ENCODE measurements at places on chromosomes 13 and 19. TPM values are rescaled to one million over a fixed set of nuclear protein-coding genes. Genes with fewer than 3 reads are reported as not detected.
A peak's percentile ranks its signal among the peaks of the same experiment; 100 is the strongest.

DNA sequence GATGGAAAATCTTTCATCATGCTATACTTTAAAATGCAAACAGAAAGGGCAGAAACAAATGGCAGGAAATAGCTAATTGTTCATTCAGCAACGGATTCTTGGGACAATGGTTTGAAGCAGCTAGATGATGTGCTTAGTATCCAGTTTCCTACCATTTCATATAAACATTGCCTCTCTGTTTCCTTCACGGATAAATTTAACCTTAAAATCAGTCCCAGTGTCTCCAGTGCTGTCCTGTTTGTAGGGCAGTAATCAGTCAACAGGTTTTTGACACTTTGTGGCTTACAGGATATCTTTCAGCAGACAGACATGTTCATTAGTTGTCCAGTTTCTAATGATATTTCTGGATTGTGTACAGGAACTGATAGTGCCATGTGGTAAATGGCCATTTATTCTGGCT is 24.7 kb upstream of the RB1 start:
- no peak for DNase-seq

CD33 gene
- polyA plus RNA-seq = 1.6 TPM

C13orf46 gene
- polyA plus RNA-seq = 0.18 TPM

DNA sequence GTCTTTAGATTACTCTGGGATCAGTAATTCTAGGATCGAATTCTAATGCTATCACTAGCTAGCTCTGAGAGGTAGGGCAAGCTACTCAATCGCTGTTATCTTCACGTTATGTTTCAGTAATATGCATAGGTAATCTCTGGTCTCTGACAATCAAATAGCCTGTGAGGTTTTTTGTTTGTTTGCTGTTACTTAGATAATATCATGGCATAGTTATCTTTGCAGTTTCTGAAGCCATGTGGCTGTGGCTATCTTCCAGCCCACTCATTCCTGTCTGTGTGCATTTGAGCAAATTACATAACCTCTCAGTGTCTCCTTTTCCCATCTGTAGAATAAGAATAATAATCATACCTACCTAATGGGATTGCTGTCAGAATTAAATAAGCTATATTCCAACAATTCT is 330.2 kb downstream of the PCDH9 start:
- no peak for DNase-seq

NLRP4 gene
- not detected for polyA plus RNA-seq

DNA sequence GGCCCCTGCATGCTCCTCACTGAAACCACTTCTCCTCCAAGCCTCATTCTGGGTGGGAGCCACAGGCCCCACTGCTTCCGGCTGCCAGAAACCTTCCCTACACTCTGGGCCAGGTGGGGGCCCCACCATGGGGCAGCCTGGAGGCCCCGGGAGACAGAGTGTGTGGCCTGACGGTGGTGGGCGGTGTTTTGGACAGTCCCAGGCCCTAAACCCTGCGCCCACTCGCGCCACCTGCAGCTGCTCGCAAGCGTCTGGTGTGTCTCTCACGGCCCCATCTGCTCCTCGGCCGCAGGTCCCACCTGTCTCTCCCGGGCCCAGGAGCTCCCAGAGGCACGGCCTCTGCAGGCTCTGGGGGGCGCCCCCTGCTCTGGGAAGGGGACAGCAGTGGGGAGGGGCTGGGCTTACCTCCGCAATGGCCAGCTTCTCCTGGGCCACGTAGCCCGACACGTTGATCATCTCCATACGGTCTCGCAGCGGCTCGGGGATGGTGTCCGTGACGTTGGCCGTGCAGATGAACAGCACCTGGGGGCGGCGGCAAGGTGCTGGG is 5.6 kb downstream of the RPL36 start:
- DNase-seq = no peak

- DNase-seq = no peak
Measured at GRCh38 chr13:26941345-26942174, 181.0 kb upstream of the GPR12 start.

DNA sequence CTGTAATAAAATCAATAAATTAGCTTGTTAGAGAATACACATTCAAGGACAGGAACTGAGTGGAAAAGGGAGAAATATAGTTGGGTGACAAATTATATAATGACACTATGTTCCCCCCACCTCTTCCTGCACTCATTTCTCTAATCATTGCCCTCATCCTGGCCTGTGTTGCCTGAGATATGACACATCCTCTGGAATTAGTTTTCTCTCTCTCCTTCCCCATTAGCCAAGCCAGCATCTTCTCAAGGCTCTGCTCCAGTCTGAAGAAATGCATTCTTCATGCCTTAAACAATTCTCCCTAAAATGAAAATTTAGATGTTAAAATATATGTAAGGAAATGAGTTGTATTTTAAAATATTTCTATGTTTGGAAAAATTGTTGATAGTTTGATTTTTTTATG is 280.3 kb downstream of the POU4F1 start:
- no peak for DNase-seq

DNA sequence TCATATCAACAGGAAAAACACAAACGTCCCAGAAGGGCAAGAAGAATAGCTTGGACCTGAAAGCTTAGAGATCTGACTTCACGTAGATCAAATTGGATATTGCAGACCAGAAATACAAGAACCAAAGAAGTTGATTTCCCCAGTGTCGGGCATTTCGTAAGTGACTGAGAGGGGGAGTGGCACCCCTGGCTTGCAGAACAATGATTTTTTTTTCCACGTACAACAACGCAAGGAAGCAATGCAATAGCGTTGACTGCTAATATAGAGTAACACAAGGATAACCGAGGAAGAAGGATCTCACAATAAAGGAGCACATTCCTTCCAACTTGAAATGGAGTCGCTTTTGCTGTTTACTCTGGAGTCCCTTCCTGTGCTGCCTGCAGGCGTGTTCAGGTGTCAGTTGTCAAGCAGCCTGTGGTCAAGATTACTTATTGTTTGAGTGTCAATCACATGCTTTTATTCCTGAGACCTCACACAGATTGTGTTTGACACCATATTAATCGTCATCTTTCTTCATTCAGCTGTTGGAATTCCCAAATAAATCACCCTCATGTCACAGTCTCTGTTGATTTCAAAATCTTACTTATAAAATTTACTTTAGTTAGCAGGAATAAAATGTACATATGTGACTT is 139.4 kb downstream of the FREM2 start:
- DNase-seq = no peak

MBD3L2 gene
- not detected for polyA plus RNA-seq

GRCh38 chr13:112904436-112904960 is 64.5 kb upstream of the MCF2L start:
- no peak for DNase-seq

GRIK5 gene
- polyA plus RNA-seq = 20.0 TPM

GRCh38 chr19:46384396-46384795 is 29.0 kb downstream of the CCDC8 start:
- no peak for DNase-seq

DNA sequence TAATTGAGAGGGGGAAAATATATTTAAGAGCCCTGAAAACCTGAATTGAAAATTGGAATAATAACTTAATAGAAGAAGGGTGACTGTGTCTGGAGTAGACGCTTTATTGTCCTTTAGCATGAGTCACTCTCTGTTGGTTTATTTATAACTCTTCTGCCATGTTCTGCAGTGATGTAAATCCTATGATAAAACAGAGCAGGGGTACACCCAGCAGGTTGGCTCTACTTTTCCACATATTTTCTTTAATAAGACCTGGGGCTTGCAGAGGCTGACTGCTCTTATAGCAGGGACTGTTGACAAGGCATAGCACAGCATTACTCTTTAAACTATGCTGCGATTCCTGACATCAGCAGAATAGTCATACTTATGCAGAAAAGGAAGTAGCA is 389.9 kb upstream of the PCDH9 start:
- no peak for DNase-seq

ACP7 gene
- polyA plus RNA-seq = 0.76 TPM

ZNF536 gene
- 3.3 TPM for polyA plus RNA-seq

PRSS57 gene
- polyA plus RNA-seq = 0.19 TPM

- no peak for DNase-seq
Measured at GRCh38 chr13:112990783-112991182, 21.8 kb downstream of the MCF2L start.

GRCh38 chr13:49300739-49301589 is 53.2 kb downstream of the CDADC1 start:
- no peak for DNase-seq

CLEC4M gene
- 4.2 TPM for polyA plus RNA-seq

GRCh38 chr13:19184176-19184575 is 2.6 kb upstream of the TUBA3C start:
- DNase-seq = no peak

- DNase-seq = no peak
Measured at GRCh38 chr19:51927859-51928258, 587 bp downstream of the ZNF613 start.

GRCh38 chr13:57629821-57630235 is 1.7 kb upstream of the PCDH17 start:
- DNase-seq = peak; percentile 81

TUBB4A gene
- polyA plus RNA-seq = 39.8 TPM

DNA sequence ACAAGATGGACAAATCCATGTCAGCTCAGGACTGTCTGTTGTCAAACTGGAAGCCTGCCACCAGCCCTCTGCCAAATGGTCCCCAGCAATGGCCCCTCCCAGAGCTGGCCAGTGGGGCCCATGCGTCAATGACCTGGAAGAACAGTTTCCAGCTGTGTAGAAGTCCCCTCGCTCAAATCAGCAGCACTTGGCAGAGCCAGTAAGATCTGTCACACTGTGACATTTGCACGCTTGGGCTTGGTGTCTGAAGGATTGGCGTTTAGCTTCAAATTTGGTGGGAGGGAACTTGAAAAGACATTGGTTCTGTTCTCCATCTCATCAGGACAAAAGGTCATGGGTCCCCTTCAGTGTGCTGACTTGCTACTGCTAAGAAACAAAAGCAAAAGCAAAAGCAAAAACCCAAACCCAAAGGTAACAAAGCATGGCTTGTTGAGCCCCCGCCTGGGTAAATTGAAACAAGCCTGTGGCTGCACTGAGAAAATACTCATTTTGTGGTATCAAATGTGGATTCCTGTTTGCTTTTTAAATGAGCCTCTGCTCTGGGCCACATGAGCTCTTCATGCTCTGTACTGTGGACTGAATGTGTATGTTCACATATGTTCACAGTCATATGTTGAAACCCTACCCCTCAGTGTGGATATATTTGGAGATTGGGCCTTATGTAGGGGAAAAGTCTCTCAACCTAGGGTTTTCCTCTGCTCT is 253.6 kb upstream of the MAB21L1 start:
- DNase-seq = no peak

DNA sequence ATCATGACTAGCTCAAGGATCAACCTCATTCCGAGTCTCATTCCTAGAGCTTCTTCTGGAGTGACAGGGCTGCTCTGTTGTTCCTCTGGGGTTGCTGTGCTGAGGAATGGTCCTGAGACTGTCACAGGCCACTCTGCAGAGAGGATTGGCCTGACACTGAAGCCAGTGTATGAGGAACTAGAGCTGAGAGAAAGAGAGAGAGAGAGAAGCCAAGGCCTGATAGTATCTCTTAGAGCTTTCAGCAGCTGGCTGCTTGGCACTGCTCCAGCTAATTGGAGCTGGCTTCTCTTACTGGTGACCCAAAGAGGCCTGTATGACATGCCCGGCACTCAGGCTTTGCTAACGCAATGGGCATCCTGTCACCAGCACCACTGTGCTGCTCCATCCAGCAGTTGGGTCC is 73.4 kb upstream of the FLT1 start:
- DNase-seq = peak; percentile 47

DNA sequence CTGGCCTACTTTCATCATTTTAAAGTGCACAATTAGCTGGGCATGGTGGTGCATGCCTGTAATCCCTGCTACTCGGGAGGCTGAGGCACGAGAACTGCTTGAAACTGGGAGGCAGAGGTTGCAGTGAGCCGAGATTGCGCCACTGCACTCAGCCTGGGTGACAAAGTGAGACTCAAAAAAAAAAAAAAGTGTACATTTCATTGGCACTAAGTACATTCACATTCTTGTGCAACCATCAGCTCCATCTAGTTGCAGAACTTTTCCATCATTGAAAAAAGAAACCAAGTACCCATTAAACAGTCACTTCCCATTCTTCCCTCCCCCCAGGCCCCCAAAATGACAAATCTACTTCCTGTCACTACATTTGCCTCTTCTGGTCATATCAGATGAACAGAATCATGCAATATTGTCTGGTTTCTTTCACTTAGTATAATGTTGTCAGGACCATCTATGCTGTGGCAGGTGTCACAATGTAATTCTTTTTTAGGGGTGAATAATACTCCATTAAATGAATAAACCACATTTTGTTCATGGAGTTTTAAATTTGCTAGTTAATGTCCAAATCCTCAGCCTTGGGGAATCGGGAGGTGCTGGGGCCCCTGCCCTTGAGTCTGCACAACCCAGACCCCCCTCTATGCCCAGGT is 7.4 kb upstream of the SIGLEC11 start:
- no peak for DNase-seq

GRCh38 chr13:32026623-32027022 is 5.0 kb upstream of the FRY start:
- DNase-seq = no peak

DNA sequence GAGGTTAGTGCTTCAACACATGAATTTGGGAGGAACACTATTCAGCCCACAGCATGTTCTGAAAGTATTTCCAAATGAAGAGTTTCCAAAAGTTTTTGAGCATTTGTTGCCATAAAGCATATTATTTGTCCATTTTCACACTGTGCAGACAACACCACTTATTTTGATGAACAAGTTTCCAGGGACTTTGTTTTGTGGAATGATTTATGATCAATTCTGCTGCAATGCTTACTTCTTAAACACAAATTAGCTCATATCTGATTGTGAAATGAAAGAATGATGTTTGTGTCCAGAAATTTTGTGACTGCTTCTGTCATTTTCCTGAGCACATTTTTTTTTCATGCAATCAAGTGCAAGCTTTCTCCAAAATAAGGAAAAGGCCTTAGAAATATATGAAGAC is 205.3 kb downstream of the RAP2A start:
- no peak for DNase-seq

DNA sequence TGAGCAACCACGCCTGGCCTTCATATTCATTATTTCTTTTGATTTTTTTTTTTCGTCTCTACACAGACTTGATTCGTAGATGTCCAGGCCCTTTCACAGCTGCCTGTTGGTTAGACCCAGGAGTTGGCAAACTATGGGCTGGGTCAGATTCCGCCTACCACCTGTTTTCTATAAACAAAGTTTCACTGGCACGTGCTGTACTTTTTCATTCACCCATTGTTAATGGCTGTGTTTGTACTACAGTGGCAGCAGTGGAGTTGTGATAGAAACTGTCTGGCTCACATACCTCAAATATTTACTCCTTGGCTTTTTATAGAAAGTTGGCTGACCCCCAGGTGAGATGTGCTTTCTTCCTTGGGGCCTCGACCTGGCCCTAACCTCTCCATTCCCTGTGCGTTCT is 72.9 kb upstream of the TEX29 start:
- no peak for DNase-seq

DNA sequence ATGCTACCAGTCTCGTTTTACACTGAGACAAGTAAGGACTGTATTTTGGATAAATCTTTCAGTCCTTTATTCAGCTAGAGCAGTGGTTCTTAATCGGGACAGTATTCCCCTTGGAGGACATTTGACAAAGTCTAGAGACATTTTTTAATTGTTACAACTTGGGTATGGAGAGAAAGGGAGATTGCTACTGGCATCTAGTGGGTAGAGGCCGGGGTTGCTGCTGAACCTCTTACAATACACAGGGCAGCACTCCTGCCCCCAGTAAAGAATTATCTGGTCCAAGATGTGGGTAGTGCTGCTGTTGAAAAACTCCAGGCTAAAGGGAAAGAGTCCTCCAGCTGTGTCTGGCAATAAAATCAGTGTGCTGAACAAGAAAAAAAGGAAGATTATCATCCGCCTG is 334.8 kb downstream of the SLC7A1 start:
- no peak for DNase-seq

IRGC gene
- not detected for polyA plus RNA-seq

EXOC3L2 gene
- polyA plus RNA-seq = 7.1 TPM

CEACAM1 gene
- 8.8 TPM for polyA plus RNA-seq
